Stimulated activated CD4-positive, alpha-beta T cell treated with anti-CD3 and anti-CD28 coated beads, Interleukin-15, amount 100 ng/mL, for 1 hour (primary cell): ENCODE measurements at places on chromosomes 3 and 15.

- DNase-seq, result no peak
Observed at GRCh38 chr3:48112813-48113212, 75.4 kb downstream of the CDC25A start.

DNA sequence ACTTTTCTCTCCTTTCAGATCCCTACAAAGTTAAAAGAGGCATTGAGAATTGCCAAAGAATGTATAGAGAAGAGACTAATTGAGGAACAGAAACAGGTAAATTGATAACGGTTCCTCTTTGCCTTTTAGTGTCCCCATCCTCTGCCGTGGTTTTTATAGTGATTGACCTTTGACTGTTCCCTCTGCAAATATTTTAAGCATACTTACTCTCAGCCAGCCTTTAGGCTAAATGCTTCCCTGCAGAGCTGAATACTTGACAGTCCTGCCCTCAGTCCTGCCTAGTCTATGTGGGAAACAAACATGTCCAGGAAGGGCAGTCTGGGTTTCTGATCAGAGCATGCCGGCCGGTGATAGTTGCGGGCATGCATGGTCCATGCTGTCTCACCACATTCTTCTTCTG is 24.7 kb downstream of the PDHB start:
- no peak for DNase-seq

- no peak for DNase-seq
Observed at GRCh38 chr3:153714588-153715290, 406.5 kb upstream of the ARHGEF26 start.

DNA sequence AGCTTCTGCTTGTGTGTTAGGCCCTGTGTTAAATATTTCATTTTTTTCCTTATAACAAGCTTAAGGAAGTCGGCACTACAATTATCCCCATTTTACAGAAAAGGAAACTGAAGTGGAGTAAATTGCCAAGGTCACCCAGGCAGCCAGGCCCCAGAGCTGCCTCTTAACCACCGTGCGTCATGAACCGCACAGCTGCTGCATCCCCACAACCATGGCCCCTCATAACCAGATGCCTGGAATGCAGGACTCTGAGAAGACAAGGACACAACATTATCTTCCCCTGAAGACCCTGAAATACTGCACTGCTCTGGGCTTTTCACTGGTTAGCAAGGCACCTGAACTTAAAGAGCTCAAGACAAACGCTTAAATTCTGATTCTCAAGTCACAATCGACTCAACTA is 14.6 kb downstream of the LRIG1 start:
- no peak for DNase-seq

DNA sequence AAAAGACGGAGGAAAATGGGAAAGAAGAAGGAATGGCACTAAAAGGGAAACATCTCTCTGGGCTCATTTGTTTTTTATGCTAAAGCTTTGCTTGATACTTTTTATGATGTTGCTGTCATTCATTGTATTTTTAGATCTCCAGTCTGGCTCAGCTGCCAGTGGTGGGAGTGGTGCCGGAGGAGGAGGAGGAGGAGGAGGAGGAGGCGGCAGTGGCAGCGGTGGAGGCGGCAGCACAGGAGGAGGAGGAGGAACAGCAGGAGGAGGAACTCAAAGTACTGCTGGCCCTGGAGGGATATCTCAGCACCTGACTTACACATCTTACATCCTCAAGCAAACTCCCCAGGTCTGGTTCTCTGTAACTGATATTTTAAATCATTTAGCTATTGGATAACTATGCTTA is 49.6 kb downstream of the MAP6D1 start:
- no peak for DNase-seq

DNA sequence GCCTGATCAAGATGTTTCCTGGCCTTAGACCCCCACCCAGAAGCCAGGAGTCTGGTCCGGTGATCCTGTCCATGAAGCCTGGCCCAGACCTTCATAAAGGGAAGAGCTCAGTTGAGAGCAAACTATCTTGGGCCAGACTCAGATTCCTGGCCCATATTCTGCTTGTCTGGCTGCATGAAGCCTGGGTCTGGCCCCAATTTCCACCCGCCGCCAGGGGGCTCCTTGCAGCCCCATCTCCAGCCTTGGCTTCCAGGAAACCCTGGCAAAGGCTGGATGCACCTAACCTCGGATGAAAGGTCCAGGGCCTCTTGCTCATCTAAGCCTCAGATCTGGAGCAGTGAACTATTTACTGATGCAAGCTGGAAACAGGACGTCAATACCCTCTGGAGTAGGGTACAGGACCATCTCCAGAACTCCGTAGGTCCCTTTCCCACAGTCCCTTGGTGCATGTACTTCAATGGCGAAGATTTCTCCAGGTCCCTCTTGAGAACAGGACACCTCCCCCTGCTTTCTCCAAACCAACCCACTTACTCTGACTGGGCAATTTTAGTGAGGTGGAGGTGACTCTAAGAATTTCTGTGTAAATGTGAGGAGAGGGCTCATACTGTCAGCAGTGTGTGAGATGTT is 5.6 kb downstream of the FOXL2 start:
- no peak for DNase-seq

DNA sequence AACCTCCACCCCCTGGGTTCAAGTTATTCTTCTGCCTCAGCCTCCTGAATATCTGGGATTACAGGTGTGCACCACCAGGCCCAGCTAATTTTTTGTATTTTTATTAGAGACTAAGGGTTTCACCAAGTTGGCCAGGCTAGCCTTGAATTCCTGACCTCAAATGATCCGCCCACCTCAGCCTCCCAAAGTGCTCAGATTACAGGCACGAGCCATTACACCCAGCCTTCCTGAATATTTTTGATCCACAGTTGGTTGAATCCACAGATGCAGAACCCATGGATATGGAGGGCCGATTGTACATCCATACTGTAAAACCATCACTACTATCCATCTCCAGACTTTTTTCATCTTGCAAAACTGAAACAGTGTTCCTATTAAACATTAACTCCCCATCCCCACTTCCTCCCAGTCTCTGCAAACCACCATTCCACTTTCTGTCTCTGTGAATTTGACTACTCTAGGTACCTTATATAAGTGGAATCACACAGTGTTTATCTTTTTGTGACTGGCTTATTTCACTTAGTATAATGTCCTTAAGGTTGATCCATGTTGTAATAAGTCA is 8.2 kb upstream of the TMEM62 start:
- no peak for DNase-seq

- no peak for DNase-seq
Observed at GRCh38 chr15:94411285-94411684, 179.9 kb downstream of the MCTP2 start.

- DNase-seq, result no peak
Observed at GRCh38 chr15:38826880-38827279, 262.3 kb upstream of the RASGRP1 start.

DNA sequence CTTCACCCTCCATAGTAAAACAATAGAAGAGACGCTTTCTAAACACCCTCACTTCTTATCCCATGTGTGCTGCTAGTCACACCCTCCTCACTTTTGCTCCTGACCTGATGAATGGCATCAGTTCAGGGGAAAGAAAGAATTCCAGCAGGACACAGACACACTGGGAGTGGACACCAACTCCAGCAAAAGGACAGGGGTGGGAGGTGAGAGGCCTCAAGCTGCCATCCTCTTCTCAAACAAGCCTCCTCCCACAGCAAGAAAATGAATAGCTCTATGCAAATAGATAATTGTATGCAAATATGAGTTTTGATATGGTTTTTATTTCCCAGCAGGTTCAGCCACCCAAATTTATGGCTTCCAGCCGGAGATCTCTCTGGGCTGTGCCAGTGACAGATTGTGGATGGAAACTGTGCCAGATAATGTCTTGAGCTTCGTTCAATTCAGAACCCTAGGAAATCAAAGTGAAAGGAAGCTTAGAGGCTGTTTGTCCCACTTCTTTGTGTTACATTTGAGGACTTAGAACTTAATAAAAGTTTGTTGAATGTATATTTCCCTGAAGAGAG is 209.3 kb upstream of the PPP2R3A start:
- no peak for DNase-seq

- no peak for DNase-seq
Observed at GRCh38 chr3:170709046-170709445, 123.2 kb upstream of the SLC7A14 start.

DNA sequence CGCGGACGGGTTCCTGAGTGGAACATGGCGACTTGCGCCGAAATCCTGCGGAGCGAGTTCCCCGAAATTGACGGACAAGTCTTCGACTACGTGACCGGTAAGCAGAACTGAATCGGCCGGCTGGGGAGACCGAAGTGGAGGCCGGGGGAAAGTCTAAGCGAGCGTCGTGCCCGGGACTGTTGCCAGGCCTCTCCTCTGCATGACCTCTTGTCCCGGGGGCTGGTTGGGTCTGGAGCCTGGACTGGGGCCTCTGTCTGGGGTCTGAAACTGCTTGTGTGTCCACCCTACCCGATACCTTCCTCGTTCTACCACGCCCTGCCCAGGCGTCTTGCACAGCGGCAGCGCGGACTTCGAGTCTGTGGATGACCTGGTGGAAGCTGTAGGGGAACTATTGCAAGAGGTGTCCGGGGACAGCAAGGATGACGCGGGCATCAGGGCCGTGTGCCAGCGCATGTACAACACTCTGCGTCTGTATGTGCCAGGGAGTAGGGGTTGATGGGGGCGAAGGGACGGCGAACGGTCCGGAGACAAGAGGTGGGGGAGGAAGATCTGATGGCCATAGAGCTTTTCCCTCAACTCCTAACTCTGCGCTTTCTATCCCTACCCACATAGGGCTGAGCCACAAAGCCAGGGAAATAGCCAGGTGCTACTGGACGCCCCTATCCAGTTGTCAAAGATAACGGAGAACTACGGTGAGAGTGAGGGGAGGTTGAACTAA is at the start of gene ABCF3:
Gene ABCF3, plus strand, starts transcription at position 16 of the 718 bp plus-strand sequence. Its CDS starts 9 bp downstream, at position 25.
- DNase-seq, result no peak

- DNase-seq, result no peak
Observed at GRCh38 chr3:184937611-184938010, 125.6 kb downstream of the VPS8 start.

DNA sequence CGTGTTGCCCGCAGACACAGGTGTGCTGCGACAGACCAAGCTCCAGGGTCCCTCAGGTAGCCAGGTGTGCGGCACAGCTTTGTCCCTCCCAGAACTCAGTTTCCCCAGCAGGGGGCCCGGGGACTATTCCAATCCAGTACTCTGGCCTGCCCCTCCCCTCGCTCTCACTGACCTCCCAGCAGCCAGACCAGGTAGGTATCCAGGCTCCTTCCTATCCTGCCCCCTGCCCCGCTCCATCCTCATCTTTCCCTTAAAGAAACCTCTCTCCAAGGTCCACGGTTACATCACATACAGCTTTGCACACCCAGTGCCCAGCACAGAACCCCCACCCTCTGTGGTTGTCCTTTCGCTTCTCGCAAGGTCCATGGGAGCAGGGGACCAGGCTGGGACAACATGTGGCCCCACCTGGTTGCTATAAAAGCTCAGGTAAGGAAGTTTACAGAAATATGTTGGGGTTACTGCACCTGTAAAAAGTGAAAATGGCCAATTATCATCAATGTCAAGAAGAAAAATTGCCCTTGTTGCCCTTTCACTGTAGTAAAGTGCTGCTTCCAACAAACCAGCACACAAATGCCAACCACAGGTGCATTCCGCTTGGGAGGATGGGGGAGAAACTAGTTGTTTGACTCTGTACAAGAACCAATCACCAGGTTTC is 7.3 kb upstream of the CYP11A1 start:
- DNase-seq, result no peak

- DNase-seq, result no peak
Observed at GRCh38 chr3:79960594-79960993, 192.8 kb upstream of the ROBO1 start.

DNA sequence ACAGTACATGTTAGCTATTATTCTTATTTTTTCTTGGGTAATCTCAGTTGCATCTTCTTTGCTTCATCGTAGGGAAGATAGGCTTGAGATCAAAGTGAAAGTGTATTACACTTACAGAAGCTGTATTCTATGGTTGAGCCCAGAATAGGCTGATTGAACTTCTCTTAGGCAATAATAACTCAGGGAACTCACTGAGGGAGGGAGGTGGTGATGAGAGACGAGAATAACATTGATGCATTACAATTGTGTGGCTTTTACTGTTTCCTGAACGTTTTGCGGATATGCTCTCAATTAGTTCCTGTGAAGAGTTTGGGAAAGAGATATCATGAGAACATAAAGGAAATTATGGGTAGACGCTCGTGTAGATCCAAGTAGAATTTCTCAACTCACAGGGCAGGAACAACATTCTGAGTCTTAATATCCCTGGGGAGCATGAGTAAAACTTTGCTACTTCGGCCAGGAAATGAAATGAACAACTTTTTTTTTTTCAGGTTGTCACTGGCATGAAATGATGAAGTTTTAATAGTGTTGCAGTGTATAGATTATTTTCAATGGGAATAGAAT is 302.2 kb downstream of the TUSC7 start:
- no peak for DNase-seq

GRCh38 chr3:156661155-156661554 is 13.2 kb upstream of the TIPARP start:
- no peak for DNase-seq
